ENCODE measurements at places on chromosomes 6 and 20.

DNA sequence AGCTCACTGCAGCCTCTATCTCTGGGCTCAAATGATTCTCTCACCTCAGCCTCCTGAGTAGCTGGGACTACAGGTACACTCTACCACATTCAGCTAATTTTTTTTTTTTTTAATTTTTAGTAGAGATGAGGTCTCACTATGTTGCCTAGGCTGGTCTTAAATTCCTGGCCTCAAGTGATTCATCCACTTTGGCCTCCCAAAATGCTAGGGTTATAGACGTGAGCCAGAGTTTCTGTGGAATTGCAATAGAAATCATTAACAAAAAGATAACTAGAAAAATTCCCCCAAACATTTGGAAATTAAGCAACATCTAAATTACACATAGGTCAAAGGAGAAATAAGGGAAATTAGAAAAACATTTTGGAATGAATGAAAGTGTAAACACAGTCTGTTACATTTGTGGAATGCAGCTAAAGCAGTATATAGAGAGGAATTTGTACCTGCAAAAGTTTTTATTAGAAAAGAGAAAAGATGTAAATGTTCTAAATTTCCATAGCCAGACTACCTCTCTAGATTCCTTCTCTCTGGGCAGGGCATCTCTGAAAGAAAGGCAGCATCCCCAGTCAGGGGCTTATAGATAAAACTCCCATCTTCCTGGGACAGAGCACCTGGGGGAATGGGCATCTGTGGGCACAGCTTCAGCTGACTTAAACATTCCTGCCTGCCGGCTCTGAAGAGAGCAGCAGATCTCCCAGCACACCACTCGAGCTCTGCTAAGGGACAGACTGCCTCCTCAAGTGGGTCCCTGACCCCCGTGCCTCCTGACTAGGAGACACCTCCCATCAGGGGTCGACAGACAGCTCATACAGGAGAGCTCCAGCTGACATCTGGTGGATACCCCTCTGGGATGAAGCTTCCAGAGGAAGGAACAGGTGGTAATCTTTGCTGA is 51.3 kb downstream of the ATRN start:
- no peak for DNase-seq

DNA sequence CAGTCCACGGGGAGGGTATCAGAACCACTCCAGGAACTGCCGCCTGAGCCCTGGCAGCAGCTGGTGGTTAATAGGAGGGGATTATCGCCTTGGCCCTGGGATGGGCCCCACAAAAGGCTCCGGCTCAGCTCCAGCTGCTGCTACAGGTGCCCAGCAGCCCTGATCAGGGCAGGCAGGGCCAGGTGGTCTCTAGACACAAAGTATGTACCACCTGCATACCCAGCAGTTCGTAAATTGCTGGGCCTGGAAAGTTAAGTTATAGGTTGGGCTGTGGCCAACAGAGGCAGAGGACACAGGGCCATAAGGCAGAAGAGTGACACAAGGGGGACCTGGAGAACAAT is 35.1 kb downstream of the RRBP1 start:
- DNase-seq = no peak

GRCh38 chr6:111606620-111607115 is 990 bp upstream of the TRAF3IP2 start:
- DNase-seq = no peak

GRCh38 chr6:133503336-133503729 is 262.2 kb downstream of the EYA4 start:
- no peak for DNase-seq

DNA sequence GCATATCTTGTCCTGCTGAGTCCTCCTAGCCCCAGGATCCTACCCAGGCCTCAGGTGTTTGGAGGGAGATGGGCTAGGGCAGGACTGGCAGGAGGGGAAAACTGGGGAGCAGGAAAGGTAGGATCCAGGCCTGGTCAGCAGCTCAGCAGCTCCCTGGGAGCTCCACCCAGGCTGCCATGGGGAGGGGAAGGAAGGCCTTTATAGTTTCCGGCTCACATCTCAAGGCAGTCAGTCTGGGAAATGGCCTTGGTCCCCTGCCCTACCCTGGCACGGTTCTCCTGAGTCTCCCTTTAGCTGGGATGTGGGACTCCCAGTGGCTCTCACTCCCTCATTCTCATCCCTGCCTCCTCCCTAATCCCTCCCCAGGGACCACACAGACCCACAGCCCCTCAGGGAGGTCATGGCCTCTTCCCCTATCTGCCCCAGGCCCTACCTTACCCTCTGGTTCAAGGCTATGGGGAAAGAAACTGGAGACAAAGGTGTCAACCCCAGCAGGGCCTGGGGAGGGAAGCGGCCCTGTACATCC is 1.6 kb downstream of the SLC44A4 start:
- no peak for DNase-seq

DNA sequence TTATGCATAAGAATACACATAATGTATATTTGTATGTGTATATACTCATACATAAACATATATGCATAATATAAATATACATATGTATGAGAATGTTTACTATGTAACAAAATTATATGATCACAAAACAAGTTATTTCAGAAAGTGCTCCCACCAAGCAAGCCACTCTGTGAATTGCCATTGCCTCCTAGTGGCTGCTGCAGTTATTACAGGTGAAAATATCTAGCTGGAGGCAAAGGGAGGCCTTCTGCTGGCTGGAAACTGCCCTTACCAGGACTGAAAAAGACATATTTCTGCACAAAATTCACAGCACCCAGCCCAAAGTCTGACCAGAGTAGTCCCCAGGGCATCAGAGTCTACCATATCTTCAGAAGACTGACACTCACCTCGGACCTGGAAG is 14.4 kb upstream of the ADAM33 start:
- DNase-seq = no peak

GRCh38 chr6:138162955-138163575 is 1.3 kb downstream of the ARFGEF3 start:
- DNase-seq = no peak
